ENCODE measurements at places on chromosomes 7 and 10. TPM values are rescaled to one million over a fixed set of nuclear protein-coding genes. Genes with fewer than 3 reads are reported as not detected.

- peak; percentile 15 for ATAC-seq
Observed at GRCh38 chr7:82755705-82756551, 312.4 kb upstream of the CACNA2D1 start.

Gene FOXL3
- not detected for total RNA-seq

Gene PRPS1L1
- total RNA-seq = not detected

Gene FAM131B
- 1.2 TPM for total RNA-seq

- no peak for ATAC-seq
Observed at GRCh38 chr7:100823140-100823525, 4.2 kb downstream of the EPHB4 start.

GRCh38 chr10:74194545-74194944 is 43.5 kb downstream of the ADK start:
- ATAC-seq = no peak

Gene ACSM6
- not detected for total RNA-seq

DNA sequence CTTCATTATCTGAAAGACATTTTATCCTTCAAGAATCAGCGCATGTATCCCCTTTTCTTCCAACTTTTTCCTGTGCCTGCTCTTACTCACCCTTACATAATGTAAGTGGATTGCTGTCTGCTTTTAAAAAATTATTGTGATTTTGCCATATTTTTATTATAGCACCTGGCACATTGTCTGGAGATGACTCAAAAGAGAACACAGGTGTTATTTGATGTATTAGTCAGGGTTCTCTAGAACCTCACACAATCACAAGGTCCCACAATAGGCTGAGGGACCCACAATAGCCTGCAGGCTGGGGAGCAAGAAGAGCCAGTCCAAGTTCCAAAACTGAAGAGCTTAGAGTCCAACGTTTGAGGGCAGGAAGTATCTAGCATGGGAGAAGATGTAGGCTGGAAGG is 390.0 kb downstream of the EXOC4 start:
- ATAC-seq = no peak

GRCh38 chr7:45001138-45001694 is 1.2 kb downstream of the CCM2 start:
- ATAC-seq = no peak

Measured in motor neuron (in vitro differentiated cells).